ENCODE measurements at places on chromosomes 2 and 18.

- DNase-seq: no peak
Observed at GRCh38 chr2:142472382-142472781, 341.6 kb upstream of the LRP1B start.

- no peak for DNase-seq
Observed at GRCh38 chr2:196286821-196287220, 115.4 kb upstream of the STK17B start.

GRCh38 chr2:199470672-199471442 is 13.1 kb upstream of the SATB2 start:
- no peak for DNase-seq

- no peak for DNase-seq
Observed at GRCh38 chr18:76348267-76349066, 146.6 kb downstream of the ZNF516 start.
